ENCODE measurements at places on chromosomes 6 and 20.
A peak's percentile ranks its signal among the peaks of the same experiment; 100 is the strongest.

DNA sequence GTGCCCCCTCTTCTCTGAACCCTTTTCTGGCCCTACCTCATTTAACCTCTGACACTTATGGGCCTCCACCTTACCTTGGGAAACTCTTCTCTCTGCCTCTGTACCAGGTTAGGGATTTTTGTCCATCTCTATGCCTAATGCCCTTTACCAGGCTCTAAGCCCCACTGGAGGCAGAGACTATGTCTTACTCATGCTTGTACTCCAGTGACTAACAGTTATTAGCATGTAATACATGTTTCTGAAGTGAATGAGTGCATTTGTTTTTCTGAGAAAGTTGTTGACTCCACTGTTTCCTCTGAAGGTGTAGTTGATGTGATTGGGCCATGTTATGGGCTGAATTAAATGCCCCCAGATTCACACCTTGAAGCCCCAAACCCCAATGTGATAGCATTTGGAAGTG, 234.3 kb downstream of the PACRG start:
- peak; percentile 9 for DNase-seq

DNA sequence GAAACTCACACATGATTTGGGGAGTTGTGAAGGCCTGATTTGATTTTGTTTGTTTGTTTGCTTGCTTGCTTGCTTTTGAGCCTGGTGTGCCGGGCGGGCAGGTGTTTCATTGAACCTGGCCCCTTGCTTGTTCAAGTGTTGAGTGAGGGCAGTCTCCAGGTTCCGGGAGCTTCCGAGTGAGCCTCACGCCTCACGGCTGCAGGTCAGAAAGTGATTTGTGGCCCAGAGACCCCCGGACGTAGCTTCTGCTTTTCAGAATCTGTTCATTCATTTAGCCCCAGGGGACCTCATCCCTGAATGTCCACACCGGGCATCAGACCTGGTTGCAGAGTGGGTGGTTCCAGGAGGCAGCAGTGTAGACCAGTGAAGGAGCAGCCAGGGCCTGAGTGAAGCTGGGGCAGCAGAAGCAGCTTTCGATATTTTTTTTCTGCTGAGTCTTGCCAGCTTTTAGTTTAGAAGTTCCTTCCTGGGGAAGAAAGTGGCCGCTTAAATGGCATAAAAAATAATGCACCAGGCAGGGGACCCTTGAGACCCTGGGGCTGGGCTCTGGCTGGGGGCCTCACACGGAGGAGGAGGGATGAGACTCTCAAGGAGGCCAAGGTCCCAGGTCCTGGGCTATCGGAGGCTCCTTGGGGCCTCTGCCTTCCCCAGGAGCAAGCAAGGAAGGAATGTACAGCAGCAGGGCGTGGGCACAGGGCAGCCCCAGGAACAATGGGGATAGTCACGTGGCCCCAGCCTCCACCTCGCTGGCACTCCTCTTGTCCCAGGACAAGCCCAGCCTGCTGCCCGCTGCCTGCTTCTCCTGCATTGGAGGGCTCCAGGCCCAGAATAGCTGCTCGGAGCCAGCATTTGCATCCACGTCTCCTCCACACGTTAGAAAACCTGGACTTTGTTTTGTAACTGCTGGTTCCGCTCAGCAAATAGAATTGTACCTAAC, 89.2 kb upstream of the BHLHE23 start:
- DNase-seq: no peak

GRCh38 chr6:24453921-24454320, 35.5 kb downstream of the GPLD1 start:
- DNase-seq: no peak

DNA sequence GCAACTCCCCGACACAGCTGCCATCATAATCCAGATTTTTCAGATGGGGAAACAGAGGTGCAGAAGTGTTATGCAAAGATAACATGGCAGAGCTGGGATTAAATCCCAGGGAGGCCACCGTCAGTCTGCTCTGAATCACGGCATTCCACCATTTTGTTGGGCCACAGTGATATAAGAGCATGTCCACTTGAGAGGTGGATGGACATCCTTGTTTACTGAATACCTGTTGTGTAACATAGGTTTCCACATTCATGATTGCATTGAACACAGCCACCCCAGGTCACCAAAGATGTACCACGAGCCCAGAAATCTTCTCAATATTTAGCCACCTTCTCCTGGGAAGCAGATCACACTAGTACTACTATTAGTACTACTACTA, 191.5 kb downstream of the LRFN2 start:
- no peak for DNase-seq

DNA sequence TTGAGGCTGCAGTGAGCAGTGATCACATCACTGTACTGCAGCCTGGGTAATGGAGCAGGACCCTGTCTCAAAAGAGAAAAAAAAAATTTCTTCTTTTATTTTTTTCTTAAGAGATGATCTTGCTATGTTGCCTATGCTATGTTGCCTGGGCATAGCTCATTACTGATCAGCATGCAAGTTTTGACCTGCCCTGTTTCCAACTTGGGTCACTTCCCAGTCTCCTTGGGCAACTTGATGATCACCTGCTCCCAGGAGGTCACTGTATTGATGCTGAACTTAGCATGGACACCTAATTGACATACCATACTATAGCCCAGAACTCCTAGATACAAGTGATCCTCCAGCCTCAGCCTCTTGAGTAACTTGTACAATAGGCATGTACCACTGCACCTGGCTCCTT, 30.7 kb upstream of the NANP start:
- peak; percentile 78 for DNase-seq

DNA sequence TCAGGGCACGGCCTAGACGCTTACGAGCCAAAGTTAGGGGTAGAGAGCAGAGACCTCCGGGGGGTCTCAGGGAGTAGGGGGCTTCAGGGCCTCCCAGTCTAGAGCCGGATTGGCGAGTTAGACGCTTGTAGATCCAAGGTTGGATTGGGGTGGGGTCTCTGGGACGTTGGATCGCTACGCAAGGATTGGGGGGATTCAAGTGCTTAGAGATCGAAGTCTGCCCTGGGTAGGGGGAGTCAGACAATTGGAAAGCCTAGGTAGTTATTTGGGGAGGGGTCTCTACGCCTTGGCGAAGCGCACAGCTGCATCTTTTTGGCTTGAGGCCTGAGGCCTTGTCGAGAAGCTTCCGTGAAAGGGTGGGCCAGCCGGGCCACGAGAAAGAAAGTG, 469 bp downstream of the STX16 start:
- no peak for DNase-seq

DNA sequence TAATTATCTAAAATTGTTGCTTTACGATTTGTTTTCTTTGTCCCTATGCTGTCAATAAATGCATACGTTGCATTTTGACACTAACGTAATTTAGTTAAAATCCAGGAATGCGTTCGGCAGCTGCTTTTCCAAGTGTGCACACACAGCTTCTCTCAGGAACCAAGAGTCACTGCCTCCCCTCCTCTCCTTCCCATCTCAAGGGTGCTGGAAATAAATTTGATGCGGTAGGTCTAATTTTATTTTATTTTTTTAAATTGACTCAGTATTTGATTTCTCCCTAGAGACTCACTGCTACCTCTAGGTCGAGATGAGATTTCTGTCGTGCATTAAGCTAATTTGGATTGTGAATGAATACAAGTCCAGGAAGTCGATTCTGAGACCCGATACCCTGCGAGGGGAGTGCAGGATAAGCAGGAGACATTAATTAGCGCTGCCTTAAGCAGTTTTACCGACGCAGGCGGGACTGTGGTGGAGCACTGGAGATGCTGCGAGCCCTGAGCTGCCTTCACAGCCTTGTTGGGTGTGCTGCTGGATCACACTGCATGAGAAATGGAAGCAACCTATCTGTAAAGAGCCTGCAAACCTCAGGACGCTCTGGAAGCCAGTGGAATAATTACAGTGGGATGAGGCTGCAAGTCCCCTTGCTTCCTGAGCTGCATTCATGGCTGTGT, 381.2 kb downstream of the C6orf118 start:
- no peak for DNase-seq

GRCh38 chr6:154481521-154482013, 28.9 kb downstream of the CNKSR3 start:
- no peak for DNase-seq

GRCh38 chr6:155014670-155015300, 19.7 kb downstream of the TIAM2 start:
- DNase-seq: peak; percentile 71

- DNase-seq: no peak
Observed at GRCh38 chr20:4216866-4217265, 201.5 kb upstream of the RNF24 start.

- DNase-seq: peak; percentile 62
Observed at GRCh38 chr20:18632196-18632789, 44.4 kb downstream of the DTD1 start.

DNA sequence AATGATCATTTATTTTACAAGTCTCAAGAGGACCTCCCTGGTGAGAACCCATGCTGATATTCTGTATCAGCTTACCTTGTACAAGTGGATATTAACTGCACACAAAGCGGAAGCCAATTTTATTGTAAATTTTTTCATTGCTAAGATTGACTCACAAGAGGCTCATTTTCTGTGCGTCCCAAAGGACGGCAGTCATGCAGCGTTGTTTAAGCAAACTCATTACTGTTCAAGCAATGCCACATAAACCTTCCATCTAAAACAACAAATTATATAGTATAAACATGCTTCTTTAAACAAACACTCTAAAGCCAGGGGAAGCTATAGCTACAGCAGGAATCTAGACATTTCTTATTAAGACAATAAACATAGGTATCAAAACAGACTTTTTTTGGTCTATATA, 575.3 kb downstream of the FRK start:
- DNase-seq: no peak

DNA sequence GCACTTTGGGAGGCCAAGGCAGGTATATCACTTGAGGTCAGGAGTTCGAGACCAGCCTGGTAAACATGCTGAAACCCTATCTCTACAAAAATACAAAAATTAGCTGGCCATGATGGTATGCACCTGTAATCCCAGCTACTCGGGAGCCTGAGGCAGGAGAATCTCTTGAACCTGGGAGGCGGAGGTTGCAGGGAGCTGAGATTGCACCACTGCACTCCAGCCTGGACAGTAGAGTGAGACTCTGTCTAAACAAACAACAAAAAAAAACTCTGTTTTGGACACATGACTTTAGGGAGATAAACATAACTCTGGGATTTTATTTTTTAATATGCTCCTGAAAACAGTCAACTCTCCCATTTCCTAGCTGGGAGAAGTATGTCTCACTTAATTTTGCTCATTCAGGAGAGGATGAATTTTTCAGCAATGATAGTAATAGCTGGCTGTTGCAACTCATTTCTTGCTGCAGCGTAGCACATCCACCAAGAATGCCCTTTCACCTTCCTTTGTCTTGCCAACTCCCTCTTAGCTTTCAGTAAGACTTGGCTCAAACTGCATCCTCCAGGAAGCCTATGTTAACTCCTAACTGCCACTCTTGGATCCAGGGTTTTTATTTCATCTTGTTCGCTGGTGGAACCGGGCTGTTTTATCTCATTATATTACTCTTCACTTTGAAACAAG, 24.3 kb downstream of the TOP1 start:
- DNase-seq: peak; percentile 46

DNA sequence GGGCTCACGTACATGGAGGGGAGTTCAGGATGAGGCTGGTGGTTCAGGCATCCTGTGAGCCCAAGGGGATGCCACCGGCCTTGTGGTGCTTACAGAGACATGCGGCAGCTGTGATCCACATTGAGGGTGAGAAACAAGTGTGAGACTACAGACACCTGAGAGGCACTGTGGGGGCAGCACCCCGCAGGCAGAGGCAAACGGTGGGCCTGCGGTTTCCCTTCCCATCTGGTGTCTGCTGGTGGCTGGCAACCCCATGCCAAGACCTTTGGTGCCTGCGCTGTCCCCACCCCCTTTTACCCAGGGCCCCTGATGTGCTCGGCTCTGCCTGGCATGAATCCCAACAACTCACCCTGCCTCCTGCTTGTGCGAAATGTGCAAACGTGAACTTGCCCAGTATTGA, 42.0 kb downstream of the ERMARD start:
- no peak for DNase-seq

- DNase-seq: no peak
Observed at GRCh38 chr6:12094689-12095088, 82.6 kb downstream of the HIVEP1 start.

- no peak for DNase-seq
Observed at GRCh38 chr20:46803123-46804020, 91.3 kb upstream of the EYA2 start.

GRCh38 chr20:4809707-4810106, 88.0 kb downstream of the PRND start:
- no peak for DNase-seq

DNA sequence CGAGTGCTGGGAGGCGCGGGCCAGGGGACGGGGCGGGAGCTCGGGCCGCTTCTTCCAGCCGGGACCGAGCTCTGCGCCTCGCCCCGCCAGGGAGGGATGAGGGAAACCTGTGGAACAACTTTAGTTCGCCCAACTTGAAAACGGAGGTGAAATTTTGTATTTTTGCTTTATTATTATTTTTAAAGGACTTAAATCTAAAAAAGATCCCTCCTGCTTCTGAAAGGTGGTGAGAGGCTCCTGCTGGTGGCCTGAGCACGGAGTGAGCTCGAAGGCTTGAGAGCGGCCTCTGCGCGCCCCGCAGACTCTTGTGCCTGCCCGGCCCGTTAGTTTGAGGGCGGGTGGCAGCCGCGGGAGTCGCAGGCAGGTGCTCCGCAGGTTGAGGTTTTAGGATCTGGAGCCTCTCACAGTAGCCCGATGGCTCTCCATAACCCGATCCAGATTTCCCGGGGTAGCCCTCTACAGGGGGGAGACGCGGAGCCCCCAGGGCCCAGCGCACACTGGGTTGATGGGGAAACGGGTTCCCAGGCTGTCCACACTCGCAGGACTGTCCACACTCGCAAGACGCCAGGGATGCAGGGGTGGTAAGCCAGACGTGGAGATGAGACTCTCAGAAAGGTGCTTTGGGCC, 46.2 kb upstream of the SUPT3H start:
- peak; percentile 28 for DNase-seq

DNA sequence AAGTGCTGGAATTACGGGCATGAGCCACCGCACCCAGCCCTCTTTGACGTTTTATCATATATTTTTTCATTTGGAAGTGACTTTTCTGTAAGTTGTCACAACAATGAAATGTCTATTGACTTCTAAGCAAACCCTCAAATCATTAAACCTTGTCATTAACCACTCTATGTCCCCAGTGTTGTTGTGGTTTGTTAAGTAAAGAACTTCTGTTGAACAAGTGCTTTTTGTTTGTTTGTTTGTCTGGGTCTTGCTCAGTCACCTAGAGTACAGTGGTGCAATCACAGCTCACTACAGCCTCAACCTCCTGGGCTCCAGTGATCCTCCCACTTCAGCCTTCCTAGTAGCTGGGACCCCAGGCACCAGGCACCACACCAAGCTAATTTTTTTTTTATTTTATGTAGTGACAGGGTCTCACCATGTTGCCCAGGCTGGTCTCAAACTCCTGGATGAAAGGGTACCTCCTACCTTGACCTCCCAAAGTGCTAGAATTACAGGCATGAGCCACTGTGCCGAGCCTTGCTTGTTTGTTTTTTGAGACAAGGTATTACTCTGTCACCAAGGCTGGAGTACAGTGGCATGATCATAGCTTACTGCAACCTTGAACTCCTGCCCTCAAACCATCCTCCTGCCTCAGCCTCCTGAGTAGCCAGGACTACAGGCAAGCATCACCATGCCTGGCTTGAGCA, 57.6 kb upstream of the LOC128125822 start:
- no peak for DNase-seq
